ENCODE measurements at places on chromosomes 3 and 15.

DNA sequence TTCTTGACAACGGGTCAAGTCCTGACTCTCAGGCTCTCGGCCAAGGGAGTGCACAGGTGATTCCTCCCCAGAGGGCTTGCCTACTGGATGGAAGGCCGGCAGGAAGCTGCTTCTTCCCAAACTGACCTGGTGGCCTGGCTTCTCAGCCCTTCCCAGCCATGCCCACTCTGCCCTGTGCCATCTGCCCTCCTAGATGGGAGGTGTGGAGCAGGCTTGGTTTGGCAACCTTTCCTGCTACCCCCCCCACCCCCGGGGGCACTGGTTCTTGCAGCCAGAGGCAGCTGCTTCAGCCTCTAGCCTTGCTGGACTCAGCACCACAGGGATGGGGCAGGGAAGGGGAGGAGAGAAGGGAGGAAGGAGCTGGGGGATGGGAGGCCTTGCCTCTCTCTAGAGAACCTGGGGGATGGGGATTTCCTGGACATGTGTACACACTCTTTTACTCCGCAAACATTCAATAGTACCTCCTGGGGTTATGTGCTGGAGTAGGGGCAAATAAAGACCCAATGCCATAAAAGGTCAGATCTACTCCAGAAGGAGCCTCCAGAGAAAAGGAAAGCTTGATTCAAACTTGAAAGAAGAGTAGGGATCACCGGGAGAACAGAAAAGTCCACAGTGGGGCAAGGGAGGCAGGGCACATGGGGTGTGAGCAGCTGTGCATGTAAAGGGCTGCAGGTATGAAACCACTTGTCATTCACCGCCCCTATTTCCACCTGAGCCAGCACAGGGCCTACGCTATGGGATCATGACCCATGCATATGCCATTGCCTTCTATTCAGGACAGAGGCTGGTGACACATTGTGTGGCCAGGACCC, 4.2 kb upstream of the DAPK2 start:
- no peaks in the 10 kb centered on the region for H3K4me1 ChIP-seq
- no peak overlapping the region for H3K27ac ChIP-seq
- no peaks in the 10 kb centered on the region for H3K27me3 ChIP-seq
- DNase-seq = no peak
- H3K36me3 ChIP-seq = no peaks in the 10 kb centered on the region
- H3K4me3 ChIP-seq = no peak overlapping the region

- no peaks in the 10 kb centered on the region for H3K4me1 ChIP-seq
- H3K4me3 ChIP-seq = no peak overlapping the region
- no peak overlapping the region for H3K27ac ChIP-seq
- no peaks in the 10 kb centered on the region for H3K36me3 ChIP-seq
Measured at GRCh38 chr3:177979703-177980102, 556.5 kb upstream of the KCNMB2 start.

DNA sequence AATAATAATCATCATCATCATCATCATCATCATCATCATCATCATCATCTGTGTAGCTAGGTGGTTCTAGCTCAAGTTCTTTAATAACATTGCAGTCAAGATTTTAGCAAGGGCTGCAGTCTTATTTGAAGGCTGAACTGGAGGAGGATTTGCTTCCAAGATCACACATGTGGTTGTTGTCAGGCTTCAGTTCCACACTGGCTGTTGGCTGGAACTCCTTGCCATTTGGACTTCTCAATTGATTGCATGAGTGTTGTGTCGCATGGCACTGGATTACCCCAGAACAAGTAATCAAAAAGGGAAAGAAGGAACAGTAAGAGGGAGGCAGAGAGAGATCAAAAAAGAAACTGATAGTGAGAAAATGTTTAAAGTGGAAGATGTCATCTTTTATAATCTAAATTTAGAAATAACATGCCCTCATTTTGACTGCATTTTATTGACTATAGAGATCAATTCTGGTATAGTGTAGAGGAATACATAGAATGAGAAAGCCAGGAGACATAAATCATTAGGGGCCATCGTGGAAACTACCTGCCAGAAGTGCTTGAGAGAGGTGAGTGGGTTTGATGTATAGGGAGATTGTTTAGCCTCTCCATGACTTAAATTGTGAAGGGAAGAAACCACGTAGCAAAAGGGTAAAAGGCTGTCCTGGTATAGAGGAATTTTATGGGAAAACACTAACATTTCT, 346.6 kb upstream of the RBMS3 start:
- DNase-seq = no peak
- H3K27ac ChIP-seq = no peak overlapping the region
- no peaks in the 10 kb centered on the region for H3K27me3 ChIP-seq
- H3K4me1 ChIP-seq = no peaks in the 10 kb centered on the region

GRCh38 chr3:24185738-24186384, 240.8 kb downstream of the NR1D2 start:
- H3K27ac ChIP-seq = no peak overlapping the region
- H3K36me3 ChIP-seq = no peaks in the 10 kb centered on the region
- no peaks in the 10 kb centered on the region for H3K27me3 ChIP-seq
- H3K4me3 ChIP-seq = no peak overlapping the region
- H3K4me1 ChIP-seq = no peaks in the 10 kb centered on the region
